Activated CD4-positive, alpha-beta memory T cell treated with anti-CD3 and anti-CD28 coated beads, Interleukin-2, amount 10 ng/mL, durations not matched to agents 7 days and 5 days (primary cell): ENCODE measurements at places on chromosomes 7 and 10. TPM values are rescaled to one million over a fixed set of nuclear protein-coding genes. Genes with fewer than 3 reads are reported as not detected.
A peak's percentile ranks its signal among the peaks of the same experiment; 100 is the strongest.

The SORCS1 gene
- total RNA-seq, result not detected

The SLC16A9 gene
- total RNA-seq, result 0.58 TPM

The DNAJB9 gene
- total RNA-seq, result 22.7 TPM

The CACNB2 gene
- total RNA-seq, result not detected

The SPDYE9 gene
- not detected for total RNA-seq

The CTNNA3 gene
- not detected for total RNA-seq

The ACSL5 gene
- total RNA-seq, result 55.1 TPM

The AHR gene
- total RNA-seq, result 37.7 TPM

The LOXL4 gene
- total RNA-seq, result not detected

DNA sequence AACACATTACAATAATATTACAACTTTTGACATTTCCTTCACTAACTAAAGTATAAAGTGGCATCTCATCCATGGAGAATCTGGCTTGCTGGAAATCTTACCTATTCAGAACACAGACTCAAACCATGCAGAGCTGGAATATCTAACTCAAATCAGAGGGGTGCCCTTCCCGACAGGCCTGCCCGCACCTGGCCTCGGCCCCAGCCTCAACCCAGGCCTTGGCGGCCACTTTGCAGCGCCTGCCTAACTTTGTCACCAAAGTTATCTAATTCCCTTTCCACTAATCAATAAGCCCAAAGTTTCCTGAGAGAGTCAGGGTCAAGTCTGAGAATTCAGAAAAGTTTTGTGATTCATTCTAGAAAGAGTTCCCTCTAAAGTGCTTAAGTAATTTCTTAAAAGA lies 212.9 kb downstream of the COBL start:
- no peak for DNase-seq

- DNase-seq, result no peak
Observed at GRCh38 chr7:76359978-76360638, 1.3 kb upstream of the YWHAG start.

- no peak for DNase-seq
Observed at GRCh38 chr7:34739651-34740300, 81.8 kb downstream of the NPSR1 start.

DNA sequence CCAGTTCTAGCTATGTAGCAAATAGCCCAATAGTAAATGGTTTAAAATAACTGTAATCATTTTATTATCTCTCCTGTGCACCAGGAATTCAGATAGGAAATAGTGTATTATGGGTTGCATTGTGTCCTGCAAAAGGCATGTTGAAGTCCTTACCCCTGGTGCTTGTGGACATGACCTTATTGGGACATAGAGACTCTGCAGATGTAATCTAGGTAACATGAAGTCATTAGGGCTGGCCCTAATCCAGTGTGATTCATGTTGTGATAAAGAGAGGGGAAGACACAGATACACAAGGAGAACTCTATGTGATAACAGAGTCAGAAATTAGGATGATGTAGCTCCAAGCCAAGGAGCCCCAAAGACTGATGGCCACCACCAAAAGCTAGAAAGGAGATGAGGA lies 462.8 kb downstream of the GALNT17 start:
- no peak for DNase-seq

DNA sequence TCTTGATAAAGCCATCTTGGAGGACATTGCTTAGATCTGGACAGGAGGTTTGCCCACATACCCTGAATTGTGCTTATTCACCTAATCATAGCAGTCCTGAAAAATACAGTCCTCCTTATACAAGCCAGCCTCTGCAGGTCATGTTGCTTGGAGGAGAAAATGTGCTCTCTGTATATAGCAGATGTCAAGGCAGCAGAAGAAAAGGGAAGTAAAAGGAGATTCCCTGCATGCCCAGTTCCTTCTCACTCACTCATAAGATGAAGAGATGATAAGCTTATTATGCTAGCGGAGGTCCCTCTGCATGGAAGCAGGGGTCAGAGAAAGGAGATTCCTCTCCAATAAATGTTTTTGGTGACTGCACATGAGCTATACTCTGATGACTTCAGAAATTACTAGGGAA lies 458.8 kb upstream of the ZMIZ1 start:
- no peak for DNase-seq

GRCh38 chr10:124286621-124287020 lies 132.1 kb downstream of the OAT start:
- DNase-seq, result no peak

DNA sequence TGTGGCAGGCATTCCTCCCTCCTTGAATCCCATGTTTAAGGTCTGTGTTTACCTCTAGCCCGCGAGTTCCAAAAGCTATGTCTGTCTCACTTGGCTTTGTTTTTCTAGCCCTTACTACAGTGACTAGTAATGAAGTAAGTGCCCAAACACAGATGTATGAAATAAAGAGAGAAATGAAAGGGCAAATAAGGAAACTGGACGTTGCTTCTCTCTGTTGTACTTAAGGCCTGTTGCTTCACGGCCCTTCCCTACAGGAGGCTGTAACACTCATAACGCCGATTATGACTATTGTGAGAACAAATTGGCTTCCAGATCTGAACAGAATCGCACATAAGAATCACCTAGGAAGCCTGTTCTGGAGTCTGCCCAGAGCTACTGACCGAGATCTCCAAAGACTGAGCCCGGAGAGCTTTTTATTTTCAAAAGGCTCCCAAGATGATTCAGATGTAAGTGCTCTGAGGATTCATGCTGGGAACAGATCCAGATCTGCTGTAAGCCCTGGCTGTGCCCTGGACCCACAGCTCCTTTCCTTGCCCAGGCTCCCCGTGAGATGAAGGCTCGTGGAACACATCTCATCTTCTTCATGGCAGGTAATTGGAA lies 432.6 kb downstream of the SDK1 start:
- DNase-seq, result no peak

DNA sequence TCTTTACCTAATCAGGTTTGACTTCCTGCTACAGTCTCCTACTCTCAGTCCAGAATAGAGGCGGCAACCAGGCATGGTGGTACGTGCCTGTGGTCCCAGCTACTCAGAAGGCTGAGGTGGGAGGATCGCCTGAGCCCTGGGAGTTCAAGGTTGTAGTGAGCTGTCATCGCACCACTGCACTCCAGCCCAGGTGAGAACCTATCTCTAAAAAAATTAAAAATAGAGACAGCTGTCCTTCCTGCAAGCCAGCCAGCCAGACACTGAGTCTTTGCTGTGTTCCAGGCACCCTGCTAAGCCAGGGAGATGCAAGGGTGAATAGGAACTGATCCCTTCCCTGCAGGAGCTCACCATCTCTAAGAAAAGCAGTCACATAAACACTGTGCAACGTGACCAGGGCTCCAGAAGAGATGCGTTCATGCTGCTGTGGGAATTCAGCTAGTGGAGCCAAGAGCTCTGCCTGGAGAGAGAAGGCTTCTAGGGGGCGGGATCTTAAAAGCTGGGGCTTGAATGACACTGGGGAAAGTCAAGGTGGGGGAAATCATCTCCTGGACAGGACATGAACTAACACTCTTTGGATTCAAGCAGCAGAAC lies 22.1 kb upstream of the SLIT1 start:
- DNase-seq, result no peak

DNA sequence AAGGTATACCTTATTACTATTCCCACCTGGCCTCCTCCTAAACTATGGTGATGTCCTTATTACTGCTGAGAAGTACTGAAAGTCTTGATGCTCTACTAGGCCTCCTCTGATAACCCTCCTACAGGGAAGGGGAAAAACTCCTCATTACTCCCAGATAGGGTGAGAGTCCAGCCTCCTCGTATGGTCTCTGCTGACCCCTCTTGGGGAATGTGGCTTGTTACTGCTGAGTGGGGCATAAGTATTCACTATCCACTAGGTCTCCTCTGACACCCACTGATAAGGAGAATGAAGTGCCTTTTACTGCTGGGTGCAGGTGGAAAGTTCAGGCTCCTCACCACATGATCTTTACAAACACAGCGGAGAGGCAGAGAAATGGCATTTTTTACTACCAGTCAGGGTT lies 222.9 kb downstream of the CHRM2 start:
- DNase-seq, result no peak

- DNase-seq, result no peak
Observed at GRCh38 chr10:3107426-3107961, 40.1 kb downstream of the PFKP start.

- DNase-seq, result no peak
Observed at GRCh38 chr7:105228555-105228954, 160.2 kb downstream of the SRPK2 start.

DNA sequence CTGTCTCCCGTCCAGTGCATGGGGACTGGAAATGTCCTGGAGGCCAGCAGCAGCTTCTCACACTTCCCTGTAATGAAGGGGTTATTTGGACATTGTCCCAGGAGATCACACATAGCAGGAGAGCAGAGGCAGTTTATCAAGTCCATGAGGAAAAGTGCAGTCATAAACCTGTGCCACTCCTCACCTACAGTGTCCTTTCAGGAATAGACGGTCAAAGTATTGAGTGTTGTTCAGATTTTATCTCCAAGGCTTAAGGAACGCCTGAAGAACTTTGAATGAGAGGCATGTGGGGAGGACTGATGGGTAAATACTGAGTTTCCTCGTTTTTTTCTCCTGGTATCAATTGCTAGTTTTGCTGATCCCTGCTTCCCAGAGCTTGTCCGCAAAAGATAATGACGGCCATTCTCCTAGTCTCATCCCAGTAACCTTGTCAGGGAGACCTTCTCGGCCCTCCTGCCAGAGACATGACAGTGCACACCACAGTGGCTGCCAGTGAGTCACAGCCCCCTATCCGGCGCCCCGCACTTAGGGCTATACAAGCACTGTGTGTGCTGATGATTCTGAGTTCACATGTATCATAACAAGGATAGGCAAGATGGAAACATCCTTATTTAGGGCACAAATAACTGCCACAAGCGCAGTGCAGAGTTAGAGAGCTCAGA lies 495.5 kb upstream of the MGMT start:
- DNase-seq, result no peak

- no peak for DNase-seq
Observed at GRCh38 chr10:129509155-129509554, 42.1 kb downstream of the MGMT start.

GRCh38 chr10:1251769-1252168 lies 195.6 kb downstream of the WDR37 start:
- no peak for DNase-seq

- no peak for DNase-seq
Observed at GRCh38 chr7:94584113-94584512, 71.8 kb downstream of the SGCE start.

DNA sequence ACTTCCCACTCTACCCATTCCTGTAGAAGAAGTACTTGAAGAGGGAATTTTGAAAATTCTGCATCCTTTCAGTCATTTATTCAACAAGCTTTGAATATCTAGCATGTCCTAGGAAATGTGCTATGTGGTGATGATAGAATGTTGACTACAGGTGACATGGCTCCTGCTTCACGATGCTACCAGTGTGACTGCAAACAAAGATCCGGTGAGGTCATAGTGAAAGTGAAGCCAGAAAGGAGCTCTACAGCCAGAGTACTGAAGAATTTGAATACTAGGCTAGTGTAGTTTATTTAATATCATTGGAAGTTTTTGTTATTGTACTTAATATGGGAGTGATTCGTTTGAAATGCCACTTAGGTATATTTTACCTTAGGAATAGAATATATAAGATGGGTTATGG lies 348.1 kb downstream of the TFEC start:
- no peak for DNase-seq

DNA sequence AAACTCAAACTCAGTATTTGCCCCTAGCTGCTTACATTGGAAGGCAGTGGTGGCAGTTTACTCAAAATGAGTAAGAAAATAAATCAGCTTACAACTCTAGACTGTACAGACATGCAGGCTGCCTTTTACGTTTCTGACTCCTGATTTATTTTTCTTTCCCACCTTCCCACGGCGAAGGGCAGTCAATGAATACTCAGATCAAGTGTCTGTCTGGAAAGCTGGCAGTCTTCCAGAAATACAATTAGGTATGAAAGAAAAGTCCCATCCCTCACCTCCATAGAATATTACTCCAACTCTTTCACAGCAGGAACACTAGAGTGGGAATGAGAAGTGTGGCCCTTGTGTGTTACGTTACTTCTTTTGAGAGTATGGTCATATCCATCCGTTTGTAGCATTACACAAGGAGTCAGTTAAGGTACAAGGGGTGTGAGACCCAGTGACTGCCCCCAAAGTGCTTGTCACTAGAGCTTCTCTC lies 1.3 kb upstream of the PAPSS2 start:
- no peak for DNase-seq

- DNase-seq, result no peak
Observed at GRCh38 chr10:65791979-65792378, 1133.9 kb upstream of the LRRTM3 start.

GRCh38 chr7:36949711-36950600 lies 225.7 kb upstream of the AOAH start:
- no peak for DNase-seq

DNA sequence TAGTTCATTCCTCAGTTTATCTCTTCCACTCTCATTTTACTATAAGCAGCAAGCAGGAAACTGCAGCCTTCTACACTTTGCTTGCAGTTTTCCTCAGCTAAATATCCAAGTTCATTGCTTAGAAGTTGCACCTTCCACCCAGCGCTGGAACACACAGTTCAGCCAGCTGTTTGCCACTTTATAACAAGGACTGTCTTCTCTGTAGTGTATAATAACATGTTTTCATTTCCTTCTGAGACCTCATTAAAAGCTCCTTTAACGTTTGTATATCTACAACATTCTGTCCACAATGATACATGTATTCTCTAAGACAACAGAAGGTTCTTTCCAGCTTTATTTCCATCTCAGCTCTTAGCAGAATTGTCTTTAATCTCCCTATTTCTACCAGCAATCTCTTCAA lies 74.1 kb downstream of the GNAI1 start:
- DNase-seq, result no peak

GRCh38 chr7:137933270-137934017 lies 68.4 kb downstream of the CREB3L2 start:
- no peak for DNase-seq

- no peak for DNase-seq
Observed at GRCh38 chr10:110833234-110833940, 38.3 kb upstream of the PDCD4 start.

GRCh38 chr10:117503244-117504205 lies 39.0 kb upstream of the EMX2 start:
- no peak for DNase-seq

GRCh38 chr10:101283762-101284100 lies 54.5 kb upstream of the LBX1 start:
- DNase-seq, result no peak

DNA sequence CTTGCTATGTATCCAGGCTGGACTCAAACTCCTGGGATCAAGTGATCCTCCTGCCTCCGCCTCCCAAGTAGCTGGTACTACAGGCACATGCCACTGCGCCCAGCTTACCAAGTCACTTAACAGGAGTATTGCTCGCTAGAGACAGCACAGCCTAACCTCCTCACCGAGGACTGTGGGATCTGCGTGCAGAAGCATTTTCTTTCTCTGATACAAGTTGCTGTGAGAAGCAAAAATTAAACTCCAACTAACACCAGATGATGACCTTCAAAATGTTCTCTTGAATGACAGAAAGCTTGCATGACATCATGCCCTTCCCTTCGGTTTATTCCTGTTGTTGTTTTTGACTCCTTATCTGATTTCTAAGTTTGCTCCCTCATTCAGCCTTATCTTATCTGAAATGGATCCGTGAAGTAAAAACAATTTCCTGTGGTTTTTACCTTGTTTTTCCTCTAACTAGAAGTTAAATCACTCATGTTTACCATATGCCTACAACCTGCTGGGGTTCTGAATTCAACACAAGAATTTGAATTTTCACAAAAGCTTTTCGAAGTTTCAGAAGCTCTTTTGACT lies 94.4 kb upstream of the KIF5B start:
- DNase-seq, result peak; percentile 34

- no peak for DNase-seq
Observed at GRCh38 chr7:127514499-127514898, 70.9 kb downstream of the GCC1 start.

- no peak for DNase-seq
Observed at GRCh38 chr10:7523656-7524055, 112.8 kb upstream of the SFMBT2 start.

GRCh38 chr7:143390104-143390772 lies 9.1 kb downstream of the ZYX start:
- no peak for DNase-seq
